Fibroblast of the conjunctiva (primary cell): ENCODE measurements at places on chromosomes 1 and 21.

DNA sequence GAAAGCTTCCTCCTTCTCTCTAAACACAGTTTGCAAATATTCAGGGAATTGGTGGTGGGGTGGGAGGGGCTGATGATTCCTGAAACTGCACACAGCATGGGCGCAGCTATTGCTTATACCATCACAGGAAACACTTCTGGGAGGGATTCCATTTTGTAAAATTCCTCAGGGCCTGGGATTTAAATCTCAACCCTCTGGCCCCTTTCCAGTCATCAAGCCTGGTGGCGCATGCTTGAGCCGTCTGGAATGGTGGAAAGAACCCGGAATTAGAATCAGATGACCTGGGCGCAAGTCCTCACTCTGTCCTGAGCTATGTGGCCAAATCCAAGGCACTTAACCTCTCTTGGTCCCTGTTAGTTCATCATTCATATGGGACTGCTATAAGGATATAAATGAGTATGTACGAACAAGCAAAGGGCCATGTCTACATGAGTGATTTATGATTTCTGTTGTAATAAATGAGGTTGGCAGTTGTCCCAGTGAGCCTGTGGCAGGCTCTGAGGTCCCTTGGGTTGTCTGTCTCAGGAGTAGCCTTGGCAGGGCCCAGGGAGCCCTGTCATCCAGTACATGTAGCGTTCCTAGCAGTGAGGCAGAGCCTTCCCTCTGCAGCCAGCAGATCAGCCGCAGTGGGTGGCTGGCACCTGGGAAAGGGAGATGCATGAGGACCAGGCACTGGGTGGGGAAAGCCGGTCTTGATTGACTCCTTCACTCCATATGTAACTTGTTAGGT, 72.0 kb downstream of the MAN1C1 start:
- DNase-seq: no peak

- DNase-seq: no peak
Observed at GRCh38 chr21:32233055-32233546, 45.7 kb downstream of the MIS18A start.

- DNase-seq: no peak
Observed at GRCh38 chr21:18041012-18041411, 203.6 kb upstream of the CHODL start.

- no peak for DNase-seq
Observed at GRCh38 chr1:84291882-84292655, 9.4 kb upstream of the SAMD13 start.

- no peak for DNase-seq
Observed at GRCh38 chr1:59291561-59291960, 5.3 kb upstream of the FGGY start.

- no peak for DNase-seq
Observed at GRCh38 chr1:118842452-118843201, 145.5 kb downstream of the TBX15 start.
